ENCODE measurements at places on chromosomes 16 and 17. TPM values are rescaled to one million over a fixed set of nuclear protein-coding genes. Genes with fewer than 3 reads are reported as not detected.

ATXN7L3 gene
- 20.8 TPM for total RNA-seq

POLR2C gene
- total RNA-seq: 27.7 TPM

SLC16A11 gene
- 2.6 TPM for total RNA-seq

TTLL6 gene
- total RNA-seq: not detected

GRCh38 chr17:51736356-51736755 is 422.2 kb downstream of the CA10 start:
- DNase-seq: no peak

KRT17 gene
- total RNA-seq: not detected

NOG gene
- not detected for total RNA-seq

GRCh38 chr17:78725448-78726021 is 56.5 kb downstream of the CYTH1 start:
- no peak for DNase-seq

DNA sequence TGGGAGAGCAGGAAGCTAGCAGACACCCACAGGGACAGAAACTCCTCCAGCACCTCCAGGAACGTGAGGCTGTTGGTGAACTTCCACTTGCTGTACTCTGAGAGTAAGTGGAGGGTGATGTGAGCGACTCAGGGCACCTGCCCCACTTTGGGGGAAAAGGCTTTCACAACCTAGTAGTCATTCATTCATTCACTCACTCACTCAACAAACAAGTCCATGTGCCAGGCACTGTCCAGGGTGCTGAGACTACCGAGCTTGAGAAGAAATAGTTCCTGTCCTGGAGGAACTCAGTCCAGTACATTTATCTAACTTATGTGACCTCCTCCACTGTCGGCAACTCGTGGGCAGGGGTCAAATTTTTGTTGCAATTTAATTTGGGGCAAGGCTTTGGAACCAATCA is 26.6 kb downstream of the LGALS9 start:
- no peak for DNase-seq

DNA sequence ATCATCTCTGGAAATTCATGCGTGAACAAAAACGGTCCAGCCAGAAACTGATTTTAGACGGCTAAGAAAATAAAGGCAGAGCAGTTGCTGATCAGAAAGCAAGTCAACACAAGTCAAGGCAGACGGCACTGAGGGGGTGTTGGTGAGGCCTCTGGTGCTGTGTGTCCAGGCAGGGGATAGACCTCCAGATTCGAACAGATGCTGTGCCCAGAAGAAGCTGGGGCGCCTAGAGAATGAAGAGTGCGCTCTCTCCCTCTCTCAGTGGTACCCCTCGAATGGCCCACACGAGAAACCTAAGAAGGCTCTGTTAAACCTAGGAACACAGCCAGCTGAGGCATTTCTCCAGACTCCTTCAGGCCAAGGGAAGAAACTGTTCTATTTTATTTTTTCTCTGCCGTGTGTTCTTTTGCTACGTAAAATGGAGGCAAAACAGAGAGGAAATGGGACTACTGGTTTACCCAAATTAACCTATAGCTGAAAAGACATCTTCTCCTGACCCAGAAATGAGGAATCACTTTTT is 178.3 kb downstream of the PMP22 start:
- DNase-seq: no peak

DNA sequence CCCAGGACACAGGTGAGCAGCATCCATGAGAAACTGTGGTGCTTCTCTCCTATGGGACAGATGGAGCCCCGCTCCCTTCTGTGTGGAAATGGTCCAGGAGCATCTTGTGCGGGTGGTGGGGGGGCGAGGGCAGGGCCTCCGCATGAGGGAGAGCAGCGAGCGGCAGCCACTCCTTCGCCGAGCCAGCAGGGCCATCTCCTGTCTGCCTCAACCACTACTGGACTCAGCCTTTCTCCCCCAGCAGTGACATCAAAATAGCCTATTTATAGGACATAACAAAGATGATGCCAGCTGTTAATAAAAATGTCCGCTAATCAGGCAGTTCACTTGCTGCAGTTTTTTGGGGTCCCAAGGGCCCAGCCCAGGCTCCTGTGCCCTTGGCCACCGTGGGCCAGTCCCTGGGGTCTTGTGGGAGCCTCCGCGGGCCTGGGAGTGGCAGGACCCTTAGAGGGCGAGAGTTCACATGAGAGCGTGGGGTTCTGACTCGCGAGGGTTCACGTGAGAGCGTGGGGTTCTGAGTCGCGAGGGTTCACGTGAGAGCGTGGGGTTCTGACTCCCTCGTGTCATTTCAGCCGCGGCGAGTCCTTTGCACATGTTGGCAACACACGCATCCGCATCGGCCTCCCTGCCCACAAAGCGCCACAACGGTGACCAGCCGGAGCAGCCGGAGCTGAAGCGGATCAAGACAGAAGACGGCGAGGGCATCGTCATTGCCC is 47.4 kb downstream of the WDR45B start:
- no peak for DNase-seq

- no peak for DNase-seq
Measured at GRCh38 chr17:74477411-74477810, 11.0 kb downstream of the CD300A start.

ARL5C gene
- not detected for total RNA-seq

GRCh38 chr17:77863814-77864161 is 94.7 kb upstream of the TNRC6C start:
- no peak for DNase-seq

DNA sequence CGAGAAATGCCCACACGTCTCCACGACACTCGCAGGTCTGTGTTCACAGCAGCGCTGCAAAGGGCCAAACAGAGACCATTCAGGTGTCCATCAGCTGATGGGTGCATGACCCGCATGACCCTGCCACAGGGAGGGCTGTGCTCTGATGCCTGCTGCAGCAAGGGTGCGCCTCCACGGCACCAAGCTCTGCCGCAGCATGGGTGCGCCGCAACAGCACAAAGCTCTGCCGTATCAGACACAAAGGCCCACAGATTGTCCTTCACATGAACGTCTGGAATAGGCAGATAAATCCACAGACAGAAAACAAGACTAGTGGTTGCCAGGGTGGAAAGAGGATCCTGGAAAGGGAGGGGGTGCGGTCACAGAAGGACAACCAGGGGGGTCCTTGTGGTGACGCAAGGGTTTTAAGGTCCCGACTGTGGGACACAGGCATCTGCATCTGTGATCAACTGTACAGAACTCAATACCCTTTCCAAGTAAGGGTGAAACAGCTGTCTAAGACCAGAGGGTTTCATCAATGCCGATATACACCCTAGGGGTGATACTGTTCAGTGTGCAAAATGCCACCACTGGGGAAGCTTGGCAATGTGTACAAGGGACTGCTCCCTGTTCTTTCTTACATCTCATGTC is 121.0 kb downstream of the ANKRD11 start:
- DNase-seq: no peak

- no peak for DNase-seq
Measured at GRCh38 chr16:49181791-49182518, 99.7 kb downstream of the CBLN1 start.

SOX15 gene
- total RNA-seq: not detected

DNA sequence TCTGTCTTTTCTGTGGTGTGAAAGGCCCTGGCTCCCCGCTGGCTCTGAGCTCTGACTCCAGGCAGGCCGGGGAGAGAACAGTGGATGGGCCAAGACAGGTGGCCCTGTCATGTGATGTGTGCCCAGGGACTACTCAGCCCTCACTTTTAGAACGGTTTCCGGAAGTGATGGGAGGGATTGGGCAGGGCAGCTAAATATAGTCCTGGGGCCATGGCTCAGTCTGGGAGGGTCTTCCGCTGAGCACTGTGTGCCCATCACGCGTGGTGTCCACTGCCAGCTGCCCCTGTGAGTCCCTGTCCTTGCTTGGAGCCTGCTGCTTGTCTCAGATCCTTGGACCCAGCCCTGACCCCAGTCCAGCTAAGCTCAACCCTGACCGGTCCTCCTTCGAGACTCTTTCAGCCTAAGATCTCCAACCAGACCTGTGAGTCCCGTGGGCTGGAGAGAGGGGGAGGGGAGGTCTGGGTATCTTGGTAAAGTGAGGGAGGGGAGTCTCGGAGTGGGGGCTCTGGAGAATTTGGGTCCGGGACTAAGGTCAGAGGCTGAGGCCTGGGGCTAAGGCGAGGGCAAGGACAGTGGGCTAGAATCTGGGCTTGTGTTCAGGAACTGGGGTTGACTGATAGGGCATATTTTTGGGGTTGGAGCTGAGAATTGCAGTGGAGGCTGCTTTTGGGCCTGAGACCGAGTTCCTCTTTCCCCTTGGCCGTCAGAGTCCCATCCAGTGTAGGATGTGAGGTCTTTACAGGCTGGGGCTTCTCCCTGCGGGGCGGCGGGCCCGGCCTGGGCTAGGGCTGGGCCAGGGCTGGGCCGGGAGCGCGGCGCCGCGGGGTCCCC is at the start of gene TRIM72:
Gene TRIM72, plus strand, starts transcription at position 243 of the 831 bp plus-strand sequence. CDS start 620 bp downstream, outside the sequence.
- no peak for DNase-seq

IL17C gene
- total RNA-seq: not detected

DNA sequence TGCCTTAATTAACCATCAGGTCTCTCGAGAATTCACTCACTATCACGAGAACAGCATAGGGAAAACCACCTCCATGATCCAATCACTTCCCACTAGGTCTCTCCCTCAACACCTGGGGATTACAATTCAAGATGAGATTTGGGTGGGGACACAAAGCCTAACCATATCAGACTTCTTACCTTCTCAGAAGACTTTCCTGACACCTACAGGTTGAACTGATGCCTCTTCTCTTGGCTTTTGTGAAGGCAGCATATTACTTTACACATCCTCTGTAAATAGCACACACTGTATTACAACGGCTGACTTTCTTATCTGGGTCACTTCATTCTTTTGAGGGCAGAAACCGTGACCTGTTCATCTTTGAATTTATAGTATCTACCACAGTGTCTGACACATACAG is 23.6 kb downstream of the BMERB1 start:
- DNase-seq: no peak

CHST5 gene
- not detected for total RNA-seq

PIK3R5 gene
- total RNA-seq: 6.0 TPM

IL21R gene
- 0.37 TPM for total RNA-seq

- DNase-seq: peak; percentile 74
Measured at GRCh38 chr17:14813649-14814370, 451.3 kb downstream of the PMP22 start.

DNA sequence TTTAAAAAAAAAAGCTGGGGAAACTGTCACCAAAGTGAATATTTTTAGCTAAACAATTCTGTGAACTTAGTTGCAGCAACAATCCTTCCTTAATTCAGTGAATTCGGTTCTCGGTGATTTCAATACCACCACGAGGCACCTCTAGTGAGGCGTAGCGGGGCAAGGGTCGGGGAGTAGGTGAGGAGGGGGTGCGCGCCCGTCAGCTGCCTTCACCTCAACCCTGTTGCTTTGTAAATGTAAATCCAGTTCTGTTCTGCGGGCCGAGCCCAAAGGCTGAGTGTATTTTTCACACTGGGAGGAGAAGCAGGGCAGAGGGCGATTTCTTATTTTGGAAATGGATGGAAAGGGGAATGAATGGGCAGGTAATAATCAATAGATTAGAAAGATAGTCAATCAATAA is 17.4 kb downstream of the SALL1 start:
- DNase-seq: no peak

GRCh38 chr16:51031598-51031997 is 119.5 kb downstream of the SALL1 start:
- DNase-seq: no peak

ABCA5 gene
- 35.1 TPM for total RNA-seq

ASGR1 gene
- 460 TPM for total RNA-seq

DNA sequence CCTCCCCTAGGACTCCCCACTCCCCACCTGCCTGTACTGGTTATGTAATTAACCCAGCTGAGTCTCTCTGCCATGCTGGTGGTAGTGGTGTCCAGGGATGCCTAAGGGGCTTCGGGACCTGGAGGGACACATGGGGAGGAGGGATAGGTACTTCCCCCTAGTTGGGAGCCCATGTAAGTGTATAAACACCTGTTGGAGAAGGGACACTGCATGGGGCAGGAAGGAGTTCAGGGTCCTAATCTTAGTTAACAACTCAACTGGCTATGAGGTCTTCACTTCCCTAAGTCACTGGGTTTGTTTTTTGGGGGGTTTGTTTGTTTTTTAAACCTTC is 1.3 kb downstream of the RASL10B start:
- DNase-seq: no peak

IRX3 gene
- 0.73 TPM for total RNA-seq

DNA sequence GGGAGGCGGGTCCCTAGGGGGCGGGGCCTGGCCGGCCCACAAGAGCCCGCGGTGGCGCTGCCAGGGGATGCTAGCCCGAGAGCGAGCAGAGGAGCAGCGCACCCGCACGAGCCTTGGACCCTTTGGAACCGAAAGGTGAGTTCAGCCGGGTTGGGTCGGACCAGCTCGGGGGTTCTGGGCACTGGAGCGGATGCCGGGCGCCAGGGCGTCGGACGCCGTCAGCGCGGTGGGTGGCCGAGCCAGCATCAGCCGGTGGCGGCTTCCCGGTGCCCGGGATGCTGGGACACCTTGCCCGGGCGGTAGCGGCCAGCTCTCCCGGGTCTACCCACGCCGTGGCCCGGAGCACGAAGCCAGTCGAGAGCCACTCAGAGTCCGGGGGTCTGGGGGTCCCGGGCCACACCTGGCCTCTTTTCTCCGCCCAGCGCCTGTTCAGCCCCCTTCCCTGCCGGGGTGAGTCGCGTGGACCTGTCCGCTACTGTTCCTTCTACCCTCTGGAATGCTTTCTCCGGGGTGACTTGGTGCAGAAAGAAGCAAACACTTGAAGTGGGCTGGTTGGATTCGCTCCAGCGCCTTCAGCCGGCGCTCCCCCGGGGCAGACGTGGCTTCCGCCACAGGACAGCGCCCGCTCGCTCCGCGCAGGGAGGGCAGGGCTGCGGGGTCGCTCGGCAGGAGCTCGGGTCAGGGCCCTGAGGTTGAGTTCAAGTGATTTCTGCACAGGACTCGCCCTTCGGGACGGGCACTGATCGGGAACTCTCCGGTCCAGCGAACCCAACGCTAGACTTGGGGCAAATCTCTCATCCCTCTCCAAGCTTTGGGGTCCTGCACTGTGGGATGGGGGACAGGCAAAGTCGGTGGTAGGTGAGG is at the start of gene SCNN1G:
Gene SCNN1G, plus strand, starts transcription at position 67 of the 864 bp plus-strand sequence. CDS start 3,527 bp downstream, outside the sequence.
- no peak for DNase-seq

- DNase-seq: no peak
Measured at GRCh38 chr17:5418858-5419355, 555 bp downstream of the NUP88 start.

VAT1L gene
- total RNA-seq: not detected

DNA sequence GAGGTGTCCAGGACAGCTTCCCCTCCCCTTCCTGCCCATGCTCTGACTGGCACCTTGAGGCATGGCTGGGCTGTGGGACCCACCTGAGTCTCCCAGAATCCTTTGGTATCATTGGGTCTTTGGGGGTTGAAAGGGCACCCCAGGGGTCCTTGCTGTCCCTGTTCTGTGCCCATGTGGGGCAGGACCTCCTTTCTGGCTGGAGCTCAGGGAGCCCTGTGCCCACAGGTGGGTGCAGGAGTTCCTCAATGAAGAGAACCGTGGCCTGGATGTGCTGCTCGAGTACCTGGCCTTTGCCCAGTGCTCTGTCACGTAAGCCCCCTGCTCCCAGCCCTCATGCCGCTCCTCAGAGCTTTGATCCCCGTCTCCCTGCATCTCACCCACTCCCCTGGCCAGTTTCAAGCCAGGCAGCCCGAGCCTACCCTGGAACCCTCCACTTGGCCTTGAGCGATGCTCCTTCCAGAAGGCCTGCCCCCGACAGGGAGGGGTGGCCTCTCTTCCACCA is 11.8 kb downstream of the FMNL1 start:
- no peak for DNase-seq

TBC1D26 gene
- not detected for total RNA-seq

Measured in right lobe of liver (tissue), 6 donors.